Natural killer cell treated with Interleukin-12 subunit alpha and Interleukin-12 subunit beta and Interleukin-15 and Interleukin-18, amount 100 ng/mL, for 72 hours (primary cell): ENCODE measurements at places on chromosomes 13 and 19.

GRCh38 chr19:56670961-56671612 is 470 bp downstream of the ZNF835 start:
- no peak overlapping the region for H3K27ac ChIP-seq
- no peak for DNase-seq
- peaks cover 7% of the 10 kb centered on the region for H3K4me1 ChIP-seq

GRCh38 chr19:3612901-3613741 is 6.4 kb upstream of the TBXA2R start:
- no peaks in the 10 kb centered on the region for H3K36me3 ChIP-seq
- H3K4me1 ChIP-seq, result peaks cover 3% of the 10 kb centered on the region
- no peak overlapping the region for H3K4me3 ChIP-seq

GRCh38 chr13:46172531-46172991 is 9.4 kb downstream of the LCP1 start:
- peaks cover 45% of the 10 kb centered on the region for H3K36me3 ChIP-seq
- no peak for DNase-seq
- peaks cover 97% of the 10 kb centered on the region for H3K4me1 ChIP-seq
- H3K27ac ChIP-seq, result peak overlapping the region; percentile 92

DNA sequence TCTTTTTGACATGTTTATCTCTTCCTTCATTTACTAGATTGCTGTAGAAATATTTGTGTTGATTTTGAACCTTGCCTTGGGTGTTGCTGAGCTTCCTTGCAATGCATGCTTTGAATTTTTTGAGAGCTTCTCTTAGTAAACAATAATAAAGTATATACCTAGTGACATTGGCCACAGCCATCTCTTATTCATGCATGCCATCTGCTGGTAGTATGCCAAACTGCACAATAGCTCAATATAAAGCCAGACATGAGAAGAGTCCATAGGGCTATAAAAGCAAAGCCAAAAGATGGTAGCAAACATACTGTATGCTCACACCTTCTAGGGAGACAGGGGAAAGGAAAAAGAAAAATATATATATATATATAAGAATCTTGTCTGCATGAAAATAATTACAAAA is 18.9 kb upstream of the ZSCAN5A start:
- H3K36me3 ChIP-seq, result no peaks in the 10 kb centered on the region
- peak; percentile 65 for DNase-seq
- H3K27me3 ChIP-seq, result peaks cover 10% of the 10 kb centered on the region
- no peak overlapping the region for H3K4me3 ChIP-seq

DNA sequence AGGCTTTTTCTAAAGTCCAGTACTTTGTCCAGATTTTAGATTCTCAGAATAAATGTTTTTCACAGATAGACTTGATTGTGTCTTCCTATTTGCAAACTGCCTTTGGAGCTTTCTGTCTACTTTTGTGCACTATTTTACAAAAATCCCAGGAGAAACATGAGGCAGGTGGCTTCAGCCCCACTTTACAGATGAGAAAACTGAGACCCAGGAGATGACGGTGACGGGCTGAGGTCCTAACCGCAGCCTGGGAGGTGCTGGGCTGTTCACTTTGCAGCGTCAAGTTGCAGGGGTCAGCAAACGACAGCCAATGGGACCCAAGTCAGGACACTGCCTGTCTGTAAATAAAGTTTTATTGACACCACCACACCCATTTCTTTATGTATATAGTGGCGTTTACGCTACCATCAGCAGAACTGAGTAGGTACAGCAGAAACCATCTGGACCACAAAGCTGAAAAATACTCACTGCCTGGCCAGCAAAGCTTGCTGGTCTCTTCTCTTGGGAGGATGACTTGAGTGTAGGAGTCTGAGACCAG is 6.8 kb upstream of the KDM4B start:
- H3K27ac ChIP-seq, result no peak overlapping the region
- no peaks in the 10 kb centered on the region for H3K4me1 ChIP-seq
- no peaks in the 10 kb centered on the region for H3K27me3 ChIP-seq
- H3K36me3 ChIP-seq, result no peaks in the 10 kb centered on the region
- no peak overlapping the region for H3K4me3 ChIP-seq

DNA sequence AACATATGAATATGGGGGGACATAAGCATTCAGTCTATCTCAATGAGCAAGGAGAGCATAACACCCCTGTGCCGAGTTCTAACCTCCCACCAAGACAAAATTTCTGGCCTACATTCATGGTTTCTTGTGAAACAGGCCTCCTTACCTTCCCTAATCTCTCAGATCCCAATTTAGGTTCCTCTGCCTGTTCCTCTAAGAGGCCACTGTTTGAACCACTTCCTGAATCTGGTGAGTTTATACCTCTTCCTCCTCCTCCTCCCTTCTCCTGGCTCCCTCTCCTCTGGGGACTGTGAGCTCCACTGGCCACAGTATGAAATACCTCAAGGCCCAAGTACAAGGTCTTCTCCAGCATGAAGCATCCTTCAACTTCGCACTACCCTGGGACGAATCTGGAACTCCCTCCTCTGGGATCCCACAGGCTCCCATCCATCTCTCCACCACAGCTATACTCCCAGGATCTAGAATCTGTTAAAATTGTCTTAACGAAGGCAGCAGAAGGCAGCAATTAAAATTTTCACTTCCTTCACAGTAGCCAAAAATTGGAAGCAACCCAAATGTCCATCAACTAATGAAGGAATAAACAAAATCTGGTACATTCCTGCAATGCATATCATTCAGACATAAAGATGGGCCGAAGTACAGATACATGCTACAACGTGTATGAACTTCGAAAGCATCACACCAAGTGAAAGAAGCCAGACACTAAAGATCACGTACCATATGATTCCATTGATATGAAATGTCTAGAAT is 7.8 kb upstream of the SIGLECL1 start:
- no peak for DNase-seq
- no peaks in the 10 kb centered on the region for H3K36me3 ChIP-seq
- peaks cover 12% of the 10 kb centered on the region for H3K27me3 ChIP-seq

GRCh38 chr13:93222976-93223375 is 3.6 kb upstream of the GPC6 start:
- peaks cover 24% of the 10 kb centered on the region for H3K36me3 ChIP-seq
- H3K27ac ChIP-seq, result no peak overlapping the region
- DNase-seq, result no peak
- H3K4me3 ChIP-seq, result no peak overlapping the region
- H3K27me3 ChIP-seq, result peaks cover 19% of the 10 kb centered on the region
- H3K4me1 ChIP-seq, result no peaks in the 10 kb centered on the region

DNA sequence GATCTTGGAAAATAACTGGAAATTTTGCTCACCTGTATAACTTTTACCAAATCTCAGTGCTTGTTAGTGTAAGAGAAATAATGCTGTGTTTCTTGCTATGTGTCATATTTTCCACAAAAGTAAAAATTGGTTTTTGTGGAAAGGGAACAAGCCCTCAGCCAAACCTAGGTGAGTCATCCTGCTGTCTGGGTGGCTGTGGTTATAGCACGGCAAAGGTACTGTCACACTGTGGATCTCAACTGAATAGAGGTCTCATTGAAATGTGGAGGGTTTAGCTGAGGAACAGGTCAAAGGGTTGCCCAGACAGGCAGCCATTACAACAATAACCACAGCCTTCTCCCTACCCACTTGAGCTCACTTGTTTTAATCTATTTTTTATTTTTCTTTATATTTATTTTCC is 338.8 kb upstream of the DACH1 start:
- no peaks in the 10 kb centered on the region for H3K27me3 ChIP-seq
- no peak overlapping the region for H3K27ac ChIP-seq
- H3K4me3 ChIP-seq, result no peak overlapping the region
- H3K4me1 ChIP-seq, result no peaks in the 10 kb centered on the region
- no peaks in the 10 kb centered on the region for H3K36me3 ChIP-seq

DNA sequence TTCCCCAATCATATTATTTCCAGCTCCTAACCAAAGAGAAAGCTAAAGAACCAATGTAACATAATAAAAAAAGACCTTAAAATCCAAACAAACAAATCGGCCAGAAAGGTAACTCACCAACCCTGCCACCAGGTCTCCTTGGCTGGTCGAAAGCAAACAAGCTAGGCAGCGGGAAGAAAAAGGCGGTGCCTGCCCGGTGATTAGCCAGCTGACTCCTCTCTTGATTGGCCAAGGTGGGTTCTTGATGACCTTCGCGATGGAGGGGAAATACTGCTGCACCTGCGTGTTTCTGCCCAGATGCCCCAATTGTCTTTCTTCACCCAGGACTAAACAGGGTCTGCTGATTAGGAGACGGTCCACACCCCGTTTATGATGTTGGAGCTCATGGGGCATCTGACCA is at the start of gene NLRP11:
Gene NLRP11, minus strand, starts transcription at position 154 of the 400 bp plus-strand sequence. CDS start 13,825 bp downstream, outside the sequence.
- no peak for DNase-seq
- H3K4me1 ChIP-seq, result no peaks in the 10 kb centered on the region
- no peak within 1 kb of the TSS for H3K4me3 ChIP-seq
- H3K36me3 ChIP-seq, result no peaks in the 10 kb centered on the region

DNA sequence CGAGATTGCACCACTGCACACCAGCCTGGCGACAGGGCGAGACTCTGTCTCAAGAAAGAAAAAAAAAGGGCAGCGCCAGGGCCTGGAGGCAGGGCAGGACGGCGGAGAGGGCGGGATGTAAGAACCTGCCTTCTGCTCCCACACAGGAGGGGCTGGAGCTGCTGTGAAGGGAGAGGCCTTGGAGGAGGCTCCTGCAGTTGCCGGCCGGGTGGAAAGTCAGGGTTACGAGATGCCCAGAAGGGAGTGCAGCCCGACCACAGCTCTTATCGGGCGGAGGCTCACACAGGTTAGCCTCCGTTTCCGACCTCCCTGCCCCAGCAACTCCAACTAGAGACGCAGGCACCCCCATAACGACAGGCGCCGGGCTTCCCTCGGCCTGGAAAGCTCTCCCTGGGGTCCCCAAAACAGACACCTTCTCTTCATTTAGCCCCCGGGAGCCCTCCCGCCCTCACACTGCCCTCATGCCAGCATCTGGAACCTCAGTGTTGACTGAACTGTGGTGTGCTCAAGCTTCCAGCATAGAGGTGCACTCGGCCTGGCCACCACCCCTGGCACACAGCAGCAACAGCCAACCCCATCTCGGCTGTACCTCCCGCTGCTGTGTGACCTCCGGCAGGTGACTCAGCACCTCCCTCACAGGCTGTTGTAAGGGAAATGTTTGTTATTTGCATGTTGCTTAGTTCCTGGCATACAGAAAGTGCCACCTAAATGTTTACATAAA is 1.4 kb downstream of the PLPP2 start:
- H3K27me3 ChIP-seq, result peaks cover 21% of the 10 kb centered on the region
- no peak overlapping the region for H3K27ac ChIP-seq
- peak overlapping the region; percentile 41 for H3K4me3 ChIP-seq
- H3K36me3 ChIP-seq, result no peaks in the 10 kb centered on the region
- no peak for DNase-seq

GRCh38 chr13:41985788-41986508 is 25.0 kb upstream of the VWA8 start:
- no peaks in the 10 kb centered on the region for H3K4me1 ChIP-seq
- no peak overlapping the region for H3K4me3 ChIP-seq
- no peak for DNase-seq
- peaks cover 24% of the 10 kb centered on the region for H3K27me3 ChIP-seq

DNA sequence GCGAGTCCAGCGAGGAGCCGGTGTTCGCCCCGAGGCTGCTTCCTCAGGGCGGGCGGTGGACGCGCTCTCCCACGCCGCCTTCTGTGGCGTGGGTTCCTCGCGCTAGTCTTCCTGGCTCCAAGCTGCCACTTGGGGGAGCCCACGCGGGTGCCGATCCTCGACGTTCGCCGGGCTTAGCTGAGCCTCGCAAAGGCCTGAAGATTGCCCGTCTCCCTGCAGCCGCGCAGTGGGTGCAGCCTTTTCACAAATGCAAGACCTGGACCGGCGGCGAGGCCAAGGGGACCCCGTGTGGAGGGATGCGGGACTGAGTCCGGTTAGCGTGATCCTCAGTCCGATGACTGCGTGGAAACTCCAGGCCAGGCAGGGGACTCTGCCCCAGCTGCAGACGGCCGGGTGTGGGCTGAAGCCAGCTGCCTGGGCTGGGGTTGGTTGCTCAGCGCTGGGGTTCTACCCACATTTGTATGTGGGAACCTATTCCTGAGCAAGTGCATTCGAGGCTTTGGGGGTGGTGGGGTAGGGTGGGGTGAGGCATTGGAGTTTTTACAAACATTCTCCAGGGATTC is 16.6 kb upstream of the LRP3 start:
- DNase-seq, result no peak
- no peaks in the 10 kb centered on the region for H3K36me3 ChIP-seq
- H3K27ac ChIP-seq, result peak overlapping the region; percentile 100
- H3K4me1 ChIP-seq, result peaks cover 39% of the 10 kb centered on the region
- H3K4me3 ChIP-seq, result peak overlapping the region; percentile 81

GRCh38 chr19:55165952-55166529 is 372 bp downstream of the DNAAF3 start:
- peaks cover 5% of the 10 kb centered on the region for H3K36me3 ChIP-seq
- H3K27ac ChIP-seq, result no peak overlapping the region
- peaks cover 10% of the 10 kb centered on the region for H3K4me1 ChIP-seq
- peaks cover 33% of the 10 kb centered on the region for H3K27me3 ChIP-seq

DNA sequence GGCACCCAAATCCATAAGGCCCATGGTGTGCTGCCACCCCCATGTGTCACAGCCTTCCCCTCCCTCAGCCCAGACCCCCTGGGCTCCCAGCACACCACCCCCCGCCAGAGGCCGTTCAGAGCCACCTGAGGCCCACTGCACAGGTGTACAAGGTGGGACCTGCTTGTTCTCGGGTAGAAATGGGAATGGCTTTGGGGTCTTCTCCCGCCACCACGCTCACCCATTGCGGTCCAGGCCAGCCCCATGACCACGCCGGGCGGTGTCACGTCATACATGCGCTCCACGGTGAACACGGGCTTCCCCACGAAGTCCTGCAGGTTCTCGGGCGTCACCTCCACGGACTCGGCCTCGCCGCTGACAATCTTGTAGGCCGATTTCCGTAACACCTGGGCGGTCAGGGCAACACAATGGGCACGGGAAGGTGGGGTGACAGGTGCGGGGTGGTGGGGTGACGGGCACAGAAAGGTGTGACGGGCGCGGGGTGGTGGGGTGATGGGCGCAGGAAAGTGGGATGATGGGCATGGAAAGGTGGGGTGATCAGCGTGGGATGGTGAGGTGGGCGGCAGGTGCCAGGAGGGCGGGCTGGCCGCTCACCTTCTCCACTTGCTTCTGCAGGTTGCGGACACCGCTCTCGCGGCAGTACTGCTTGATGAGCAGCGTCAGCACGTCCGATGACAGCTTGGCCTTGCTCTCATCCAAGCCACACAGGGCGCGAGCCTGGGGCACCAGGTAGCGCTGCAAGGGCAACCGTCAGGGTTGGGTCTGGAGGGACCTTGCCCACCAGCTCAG is 4.3 kb downstream of the RPL36 start:
- no peak overlapping the region for H3K4me3 ChIP-seq
- no peak overlapping the region for H3K27ac ChIP-seq
- no peaks in the 10 kb centered on the region for H3K27me3 ChIP-seq
- H3K36me3 ChIP-seq, result peaks cover 7% of the 10 kb centered on the region
- no peak for DNase-seq

DNA sequence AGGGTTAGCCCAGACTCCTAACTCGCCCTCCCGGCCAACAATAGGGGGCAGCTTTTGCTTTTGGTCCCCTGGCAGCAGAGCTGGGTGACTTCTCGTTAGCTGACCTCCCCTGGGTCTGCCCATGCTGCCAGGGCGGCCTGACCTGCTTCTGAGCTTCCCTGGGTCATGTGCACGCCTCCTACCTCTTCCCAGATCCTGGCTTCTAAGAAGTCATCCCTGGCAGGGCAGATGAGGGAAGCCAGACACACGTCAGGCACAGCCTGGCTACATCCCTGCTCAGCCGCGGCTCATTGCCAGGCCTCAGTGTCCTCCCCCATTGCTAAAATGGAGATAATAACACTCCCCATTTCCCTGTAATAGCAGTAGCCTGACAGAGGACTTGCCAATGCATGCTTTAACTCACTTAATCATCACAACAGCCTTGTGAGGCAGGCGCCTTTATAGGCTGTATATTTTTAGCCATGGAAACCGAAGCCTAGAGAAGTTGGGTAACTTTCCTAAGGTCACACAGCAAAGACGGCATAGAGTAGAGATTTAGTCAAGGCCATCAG is 2.1 kb downstream of the KCNK6 start:
- peak overlapping the region; percentile 55 for H3K27ac ChIP-seq
- no peaks in the 10 kb centered on the region for H3K36me3 ChIP-seq
- no peaks in the 10 kb centered on the region for H3K27me3 ChIP-seq
- peaks cover 33% of the 10 kb centered on the region for H3K4me1 ChIP-seq
- H3K4me3 ChIP-seq, result no peak overlapping the region
